HT-29 (cell line): ENCODE measurements at places on chromosomes 16 and 17. TPM values are rescaled to one million over a fixed set of nuclear protein-coding genes. Genes with fewer than 3 reads are reported as not detected.
A peak's percentile ranks its signal among the peaks of the same experiment; 100 is the strongest.

DNA sequence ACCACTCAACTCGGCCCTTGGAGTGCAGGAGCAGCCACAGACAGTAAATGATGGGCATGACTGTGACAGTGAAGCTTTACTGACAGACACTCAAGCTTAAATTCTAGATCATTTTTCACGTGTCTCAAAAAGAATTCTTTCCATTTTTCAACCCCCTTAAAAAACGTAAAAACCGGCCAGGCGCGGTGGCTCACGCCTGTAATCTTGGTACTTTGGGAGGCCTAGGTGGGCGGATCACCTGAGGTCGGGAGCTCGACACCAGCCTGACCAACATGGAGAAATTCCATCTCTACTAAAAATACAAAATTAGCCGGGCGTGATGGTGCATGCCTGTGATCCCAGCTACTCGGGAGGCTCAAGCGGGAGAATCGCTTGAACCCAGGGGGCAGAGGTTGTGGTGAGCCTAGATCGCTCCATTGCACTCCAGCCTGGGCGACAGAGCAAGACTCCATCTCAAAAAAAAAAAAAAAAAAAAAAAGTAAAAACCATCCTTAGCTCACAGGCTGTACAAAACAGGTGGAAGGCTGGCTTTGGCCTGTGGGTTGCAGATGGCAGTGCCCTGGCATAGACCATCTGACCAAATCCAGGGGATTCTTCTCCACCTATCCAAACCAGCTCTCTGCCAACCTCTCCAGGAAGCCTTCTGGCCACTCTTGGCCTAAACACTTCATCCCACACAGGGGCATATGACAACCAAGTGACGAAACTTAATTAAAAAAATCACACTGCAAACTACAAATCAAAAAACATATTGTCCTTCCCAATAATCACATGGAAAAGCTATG lies 18.3 kb downstream of the TBC1D16 start:
- DNase-seq: no peak

Gene SPATA22
- total RNA-seq: not detected in 2 replicates

DNA sequence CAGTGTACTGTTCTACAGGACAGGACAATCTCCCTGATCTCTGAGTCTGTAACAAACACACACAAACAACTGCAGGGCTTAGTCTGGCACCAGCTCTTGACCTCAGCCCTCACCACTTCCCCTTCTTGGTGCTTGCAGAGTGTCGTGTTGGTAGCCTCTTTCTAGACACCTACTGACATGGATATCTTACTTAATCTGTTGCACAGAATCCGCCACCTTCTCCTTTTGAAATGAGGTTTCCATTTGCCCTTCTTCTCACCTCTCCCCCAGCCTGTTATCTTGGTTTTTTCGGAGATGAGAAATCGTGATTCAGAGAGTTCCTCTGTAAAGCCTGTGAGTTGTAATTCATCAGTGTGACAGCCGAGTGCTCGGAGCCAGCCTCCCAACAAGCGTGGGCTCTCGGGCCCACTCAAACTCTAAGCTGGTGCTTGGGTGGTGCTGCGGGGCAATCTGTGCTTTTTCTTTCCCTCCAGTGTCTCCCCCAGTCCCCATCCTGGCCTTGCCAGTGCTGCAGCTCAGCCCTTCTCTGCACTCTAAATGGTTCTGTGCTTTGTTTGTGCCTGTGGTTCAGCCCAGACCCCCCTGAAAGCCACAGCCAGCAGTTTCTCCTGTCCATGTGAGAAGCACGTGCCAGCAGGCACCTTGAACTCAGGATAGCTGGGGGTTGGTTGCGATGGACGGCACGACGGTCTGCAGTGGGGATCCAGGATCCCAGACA lies 28.1 kb downstream of the KIAA0513 start:
- DNase-seq: no peak

GRCh38 chr17:4594931-4595684 lies 10.8 kb downstream of the SMTNL2 start:
- peak; percentile 64 for DNase-seq

DNA sequence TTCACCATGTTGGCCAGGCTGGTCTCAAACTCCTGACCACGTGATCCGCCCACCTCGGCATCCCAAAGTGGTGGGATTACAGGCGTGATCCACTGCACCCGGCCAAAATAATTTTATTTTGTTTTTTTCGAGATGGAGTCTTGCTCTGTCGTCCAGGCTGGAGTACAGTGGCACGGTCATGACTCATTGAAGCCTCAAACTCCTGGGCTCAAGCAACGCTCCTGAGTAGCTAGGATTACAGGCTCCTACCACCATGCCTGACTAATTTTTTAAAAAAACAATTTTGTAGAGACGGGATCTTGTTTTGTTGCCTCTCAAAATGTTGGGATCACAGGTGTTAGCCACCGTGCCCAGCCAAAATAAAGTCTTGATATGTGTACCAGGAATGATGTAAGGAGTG lies 2.4 kb upstream of the TTLL6 start:
- no peak for DNase-seq

- no peak for DNase-seq
Observed at GRCh38 chr17:43771463-43771862, 7.3 kb downstream of the DUSP3 start.

Gene KIAA0753
- 7.4 and 8.5 TPM in 2 replicates for total RNA-seq

Gene LIMD2
- 2.2 and 2.8 TPM in 2 replicates for total RNA-seq

DNA sequence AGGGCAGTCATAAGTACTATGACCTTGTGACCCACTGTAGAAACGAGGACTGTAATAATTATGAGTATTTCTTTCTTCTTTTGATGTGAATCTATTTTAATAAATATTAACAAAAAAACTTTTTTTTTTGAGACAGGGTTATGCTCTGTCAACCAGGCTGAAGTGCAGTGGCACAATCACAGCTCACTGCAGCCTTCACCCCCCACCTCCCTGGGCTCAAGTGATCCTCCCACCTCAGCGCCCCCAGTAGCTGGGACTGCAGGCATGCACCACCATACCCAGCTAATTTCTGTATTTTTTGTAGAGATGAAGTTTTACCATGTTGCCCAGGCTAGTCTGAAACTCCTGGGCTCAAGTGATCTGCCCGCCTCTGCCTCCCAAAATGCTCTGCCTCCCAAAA lies 32.6 kb downstream of the SCPEP1 start:
- DNase-seq: no peak

DNA sequence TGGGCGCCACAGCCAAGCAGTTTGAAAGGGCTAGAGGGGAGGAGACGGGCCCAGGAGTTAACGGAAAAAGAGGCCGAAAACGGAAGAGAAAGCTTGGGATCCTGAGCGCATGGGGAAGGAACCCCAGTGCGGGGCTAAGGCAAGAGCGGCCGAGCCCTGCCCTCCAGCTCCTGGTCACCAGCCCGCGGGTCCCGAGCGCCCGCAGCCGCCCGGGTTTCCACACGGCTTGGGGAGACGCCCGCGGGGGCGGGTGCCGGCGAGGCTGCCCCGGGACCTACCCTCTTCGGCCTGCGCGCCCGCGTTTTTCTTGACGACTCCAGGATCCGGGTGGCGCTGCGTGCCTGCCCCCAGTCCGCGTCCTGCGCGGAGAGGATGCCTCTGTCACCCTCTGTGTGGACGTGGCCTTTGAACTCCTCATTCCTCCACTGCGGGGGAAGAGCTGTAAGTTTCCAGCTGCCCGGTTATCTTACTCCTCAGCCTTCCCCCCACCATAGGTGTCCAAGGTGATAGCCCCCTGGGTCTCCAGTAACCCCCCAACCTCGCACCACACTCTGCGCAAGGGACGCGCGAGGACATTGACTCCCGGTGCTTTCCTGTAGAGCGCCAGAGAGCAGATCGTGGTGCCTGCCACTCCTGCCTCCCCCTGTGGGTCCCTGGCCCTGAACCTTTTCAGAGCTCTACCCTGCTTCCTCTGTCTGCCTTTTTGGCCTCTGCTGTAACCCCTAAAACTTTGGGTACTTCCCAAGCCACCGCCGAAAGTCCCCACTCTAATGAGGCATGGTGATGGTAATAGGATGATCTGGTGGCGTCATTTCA lies 1.7 kb upstream of the CDH11 start:
- no peak for DNase-seq

Gene CIITA
- not detected in 2 replicates for total RNA-seq

GRCh38 chr17:48442819-48443218 lies 12.8 kb upstream of the SKAP1 start:
- no peak for DNase-seq

Gene TBL3
- 134 and 140 TPM in 2 replicates for total RNA-seq

DNA sequence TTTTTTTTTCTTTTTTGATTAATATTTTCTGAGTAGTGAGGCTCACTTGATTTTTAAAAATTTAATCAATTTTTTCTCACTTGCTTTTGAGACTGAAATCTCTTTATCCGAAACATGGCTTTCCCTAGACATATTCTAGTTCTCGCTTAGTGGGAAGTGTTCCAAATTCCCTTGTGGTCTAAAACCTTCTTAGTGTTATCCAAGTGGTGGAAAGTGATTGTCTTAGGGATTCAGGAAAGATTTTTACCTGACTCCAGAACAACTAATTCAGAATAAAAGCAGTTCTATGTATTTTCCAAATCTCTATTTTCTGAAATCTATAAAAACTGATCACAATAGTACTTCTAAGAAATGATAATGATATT lies 178.8 kb downstream of the MAP2K6 start:
- DNase-seq: no peak

Gene SHBG
- 0.13 TPM in 1 of 2 replicates, not detected in the other for total RNA-seq

Gene KRT32
- not detected in 2 replicates for total RNA-seq

Gene ABCA10
- total RNA-seq: 0.25 and 0.29 TPM in 2 replicates

DNA sequence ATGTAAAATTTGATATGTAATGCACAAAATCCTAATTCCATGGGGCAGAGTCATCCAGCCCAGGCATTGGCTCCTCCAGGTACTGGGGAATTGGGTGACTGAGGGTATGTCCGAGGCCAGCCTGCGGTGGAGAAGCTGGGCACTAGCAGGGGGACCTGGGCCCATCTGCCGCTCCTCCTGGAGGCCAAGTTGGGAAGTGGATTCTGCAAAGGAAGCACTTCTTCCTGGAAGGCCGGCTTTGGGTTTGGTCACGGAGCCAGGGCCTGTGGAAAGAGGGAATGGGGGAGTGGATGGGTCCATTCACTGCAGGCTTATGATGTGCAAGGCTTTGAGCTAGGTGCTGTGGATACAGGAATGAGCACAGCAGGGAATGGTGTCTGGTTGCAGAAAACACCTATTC lies 85.8 kb downstream of the GNAO1 start:
- peak; percentile 7 for DNase-seq

Gene TNFSF13
- total RNA-seq: 15.6 and 19.1 TPM in 2 replicates

DNA sequence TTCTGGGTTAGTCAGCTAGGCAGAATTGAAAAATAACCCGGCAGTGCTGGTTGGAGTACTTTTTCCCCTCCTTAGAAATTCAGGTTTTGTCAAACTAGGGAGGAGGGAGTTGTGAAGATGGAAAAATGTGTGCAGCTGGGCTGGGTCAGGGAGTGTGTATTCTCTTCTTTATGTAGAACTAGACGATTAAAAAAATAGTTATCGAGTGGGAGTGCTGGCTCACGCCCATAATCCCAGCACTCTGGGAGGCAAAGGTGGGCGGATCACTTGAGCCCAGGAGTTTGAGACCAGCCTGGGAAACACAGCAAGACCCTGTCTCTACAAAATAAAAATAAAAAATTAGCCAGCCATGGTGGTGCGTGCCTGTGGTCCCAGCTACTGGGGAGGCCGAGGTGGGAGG lies 106.4 kb downstream of the GNAO1 start:
- no peak for DNase-seq

GRCh38 chr16:1740781-1741490 lies 30.4 kb downstream of the NME3 start:
- no peak for DNase-seq
